ENCODE measurements at places on chromosomes 2 and 18.
A peak's percentile ranks its signal among the peaks of the same experiment; 100 is the strongest.

GRCh38 chr2:168997794-168998193, 33.3 kb downstream of the ABCB11 start:
- no peak for DNase-seq

- DNase-seq = no peak
Measured at GRCh38 chr18:66566616-66567015, 37.3 kb downstream of the CDH19 start.

GRCh38 chr2:68176657-68177056, 19.0 kb downstream of the PNO1 start:
- no peak for DNase-seq

- no peak for DNase-seq
Measured at GRCh38 chr2:97741251-97741650, 27.9 kb downstream of the ZAP70 start.

GRCh38 chr2:237354892-237355291, 59.1 kb downstream of the COL6A3 start:
- DNase-seq = no peak

- DNase-seq = no peak
Measured at GRCh38 chr2:159064446-159065301, 96.2 kb downstream of the TANC1 start.

DNA sequence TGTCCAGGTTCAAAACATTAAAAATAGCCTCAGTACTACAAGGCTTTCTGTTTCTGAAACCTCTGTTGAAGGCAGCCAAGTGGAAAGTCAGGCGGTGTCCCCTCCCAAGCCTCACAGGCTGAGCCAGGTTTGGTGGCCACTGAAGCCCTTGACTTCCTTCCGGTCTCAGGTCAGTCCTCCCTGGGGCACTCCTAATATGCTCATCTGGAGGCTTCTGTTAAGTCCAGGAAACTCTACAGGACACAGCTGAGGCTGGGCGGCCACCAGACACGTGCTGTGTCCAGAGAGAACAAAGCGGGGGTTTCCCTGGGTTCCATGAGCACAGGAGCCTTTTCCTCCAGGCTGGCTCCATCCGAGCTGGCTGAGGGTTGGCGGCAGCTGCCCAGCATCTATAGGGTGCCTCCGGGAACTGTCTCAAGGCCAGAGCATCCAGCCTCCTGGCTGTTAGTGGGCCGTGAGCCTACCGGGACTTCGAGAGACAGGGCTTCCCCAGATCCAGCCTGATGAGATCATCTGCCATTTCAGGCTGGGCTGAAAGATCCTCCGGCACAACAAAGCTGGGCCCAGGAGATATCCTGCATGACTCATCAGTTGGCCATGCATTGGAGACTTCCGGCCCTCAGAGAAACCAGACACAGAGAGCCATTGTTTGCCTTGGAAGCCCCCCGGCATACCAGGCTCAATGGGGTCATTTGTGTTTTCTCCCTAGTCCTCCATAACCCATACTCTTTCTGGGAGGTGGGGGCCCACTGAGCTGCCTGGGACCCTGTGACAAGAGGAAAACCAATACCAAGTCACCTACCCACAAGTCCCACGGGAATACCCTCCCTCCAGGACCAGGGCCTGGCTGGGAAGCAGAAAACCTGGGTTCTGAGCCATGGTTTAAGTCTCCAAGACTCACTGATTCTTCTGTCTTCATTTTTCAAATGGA, 71.7 kb downstream of the HS1BP3 start:
- no peak for DNase-seq

GRCh38 chr18:6741232-6741663, 11.7 kb downstream of the ARHGAP28 start:
- no peak for DNase-seq

GRCh38 chr18:75783566-75784281, 356.2 kb upstream of the SMIM21 start:
- DNase-seq = no peak

DNA sequence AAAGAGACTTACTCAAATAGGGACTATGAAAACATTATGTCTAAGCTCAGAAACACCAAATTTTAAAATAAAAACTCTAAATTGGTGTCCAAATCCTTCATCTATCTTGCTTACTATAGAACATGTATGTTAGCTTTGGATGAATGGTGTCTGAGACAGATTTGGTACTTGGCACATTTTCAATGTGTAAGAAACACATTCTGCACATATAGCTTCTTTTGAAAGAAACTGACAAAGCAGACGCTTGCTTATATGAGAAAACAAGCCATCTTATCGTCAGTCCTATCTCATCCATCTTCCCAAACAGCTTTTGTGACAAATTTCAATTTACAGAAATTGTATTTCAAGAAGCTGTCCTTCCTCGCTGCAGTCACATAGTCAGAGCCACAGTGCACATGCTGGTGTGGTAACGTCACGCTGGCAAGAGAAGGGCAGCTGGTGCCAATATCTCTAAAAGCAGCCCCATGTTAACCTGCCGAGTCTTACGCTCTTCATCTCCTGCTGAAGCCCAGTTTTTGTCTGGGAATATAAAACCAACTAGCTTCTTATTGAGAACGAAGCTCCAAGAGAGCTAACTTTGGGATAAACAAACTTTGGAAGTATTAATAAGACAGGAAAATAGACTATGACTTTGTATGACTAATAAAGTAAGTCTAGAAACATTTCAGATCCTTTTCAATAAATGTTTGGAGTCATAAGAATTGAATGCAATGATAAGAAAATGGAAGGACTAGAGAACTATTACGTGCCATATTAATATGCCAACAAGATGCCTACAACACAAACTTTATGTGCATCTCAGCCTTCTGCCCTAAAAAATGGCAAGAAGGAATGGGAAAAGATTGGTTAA, 74.9 kb upstream of the TFCP2L1 start:
- no peak for DNase-seq

- no peak for DNase-seq
Measured at GRCh38 chr2:98478907-98479306, 34.2 kb downstream of the INPP4A start.

- no peak for DNase-seq
Measured at GRCh38 chr2:150063432-150063889, 424.0 kb downstream of the RND3 start.

- no peak for DNase-seq
Measured at GRCh38 chr2:239365782-239366435, 34.9 kb downstream of the HDAC4 start.

- DNase-seq = no peak
Measured at GRCh38 chr2:50895041-50895440, 136.9 kb downstream of the NRXN1 start.

DNA sequence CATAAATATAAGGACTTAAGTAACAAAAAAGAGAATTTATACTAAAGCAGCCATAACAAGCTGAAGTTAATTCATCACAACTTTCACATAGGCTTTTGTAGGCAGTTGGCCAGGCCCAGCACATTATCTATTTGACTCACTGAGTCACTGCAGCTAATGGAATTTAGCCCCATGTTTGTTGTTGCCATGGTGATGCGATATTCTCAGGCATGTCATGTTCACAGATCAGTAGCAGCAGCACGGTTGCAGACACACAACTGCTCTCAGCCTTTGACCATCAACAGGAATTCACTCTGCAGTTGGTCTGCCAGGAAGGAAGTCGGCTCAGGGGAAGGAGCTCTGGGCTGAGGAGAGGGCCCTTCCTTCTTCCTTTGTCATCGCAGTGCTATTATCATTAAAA, 639.8 kb downstream of the TMEM182 start:
- no peak for DNase-seq

- no peak for DNase-seq
Measured at GRCh38 chr18:35296060-35296459, 6.0 kb upstream of the ZSCAN30 start.

GRCh38 chr18:75739682-75740081, 312.2 kb upstream of the SMIM21 start:
- DNase-seq = no peak

DNA sequence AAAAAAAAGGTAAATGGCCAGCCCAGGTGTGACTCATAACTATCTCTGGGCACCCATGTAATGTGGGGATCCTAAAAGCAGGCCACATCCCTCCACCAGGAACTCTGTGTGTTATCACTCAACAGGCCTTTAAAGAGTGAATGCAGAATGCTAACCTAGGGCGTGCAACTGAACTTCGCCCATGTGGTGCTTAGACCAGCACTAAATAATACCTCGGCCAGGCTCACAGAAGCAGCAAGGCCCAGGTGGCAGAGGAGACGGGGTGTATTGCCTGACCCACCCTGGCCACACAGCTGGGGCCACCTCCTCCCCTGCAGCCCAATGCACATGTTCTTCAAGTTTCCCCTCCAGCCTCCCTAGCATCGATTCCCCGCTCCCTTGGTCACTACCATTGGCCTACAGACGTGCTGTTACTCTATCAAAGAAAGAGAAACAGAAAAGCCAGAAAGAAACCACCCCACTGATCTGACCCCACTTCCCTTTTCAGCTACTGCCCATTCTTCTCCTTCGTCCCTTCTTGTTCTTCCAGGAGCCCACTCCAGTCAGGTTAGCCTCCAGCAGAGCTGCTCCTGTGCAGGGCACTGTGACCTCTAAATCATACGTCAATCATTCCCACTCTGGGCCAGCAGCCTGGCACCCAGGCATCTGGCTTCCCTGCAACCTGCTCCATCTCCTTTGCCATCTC, 22.0 kb downstream of the FAM178B start:
- DNase-seq = no peak

- DNase-seq = no peak
Measured at GRCh38 chr18:58032233-58032632, 11.8 kb upstream of the NEDD4L start.

- DNase-seq = peak; percentile 56
Measured at GRCh38 chr2:57497489-57498096, 549.0 kb upstream of the VRK2 start.

DNA sequence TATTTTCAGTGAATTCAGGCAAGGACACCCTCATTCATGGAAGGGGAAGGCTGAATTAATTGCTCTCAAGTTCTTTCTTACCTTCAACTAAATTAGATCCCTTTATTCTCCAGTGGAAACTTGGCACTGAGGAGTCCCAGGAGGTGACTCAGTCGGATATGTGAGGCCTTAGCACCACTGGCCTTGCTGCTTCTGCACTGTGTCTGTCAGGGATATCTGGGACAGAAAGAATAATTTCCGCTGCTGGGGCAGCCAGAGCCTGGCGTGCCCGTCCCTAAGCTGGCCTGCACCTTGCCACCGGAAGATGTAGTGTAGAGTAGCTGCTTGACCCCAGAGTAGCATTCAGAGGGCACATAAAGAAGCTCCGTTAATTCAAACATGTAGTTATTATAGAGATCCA, 53.4 kb downstream of the LIMS1 start:
- no peak for DNase-seq

DNA sequence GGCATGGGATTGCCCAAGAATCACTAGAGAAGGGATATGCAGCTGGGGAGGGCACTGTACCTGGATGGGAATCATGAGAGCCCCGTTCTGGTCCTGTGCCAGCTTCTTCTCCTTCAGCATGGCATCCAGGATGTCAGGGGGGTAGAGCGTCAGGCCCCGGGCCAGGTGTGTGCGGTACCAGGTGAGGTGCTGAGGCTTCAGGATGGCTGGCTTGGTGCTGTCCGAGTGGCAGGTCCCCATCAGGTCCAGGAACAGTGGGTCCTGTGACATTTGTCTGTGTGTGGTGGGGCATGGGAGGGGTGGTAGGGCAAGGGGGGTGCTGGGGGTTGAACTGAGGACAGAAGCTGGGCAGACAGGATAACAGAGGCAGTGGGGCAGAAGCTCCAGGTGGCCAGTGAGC, 13.2 kb downstream of the CFAP65 start:
- no peak for DNase-seq

DNA sequence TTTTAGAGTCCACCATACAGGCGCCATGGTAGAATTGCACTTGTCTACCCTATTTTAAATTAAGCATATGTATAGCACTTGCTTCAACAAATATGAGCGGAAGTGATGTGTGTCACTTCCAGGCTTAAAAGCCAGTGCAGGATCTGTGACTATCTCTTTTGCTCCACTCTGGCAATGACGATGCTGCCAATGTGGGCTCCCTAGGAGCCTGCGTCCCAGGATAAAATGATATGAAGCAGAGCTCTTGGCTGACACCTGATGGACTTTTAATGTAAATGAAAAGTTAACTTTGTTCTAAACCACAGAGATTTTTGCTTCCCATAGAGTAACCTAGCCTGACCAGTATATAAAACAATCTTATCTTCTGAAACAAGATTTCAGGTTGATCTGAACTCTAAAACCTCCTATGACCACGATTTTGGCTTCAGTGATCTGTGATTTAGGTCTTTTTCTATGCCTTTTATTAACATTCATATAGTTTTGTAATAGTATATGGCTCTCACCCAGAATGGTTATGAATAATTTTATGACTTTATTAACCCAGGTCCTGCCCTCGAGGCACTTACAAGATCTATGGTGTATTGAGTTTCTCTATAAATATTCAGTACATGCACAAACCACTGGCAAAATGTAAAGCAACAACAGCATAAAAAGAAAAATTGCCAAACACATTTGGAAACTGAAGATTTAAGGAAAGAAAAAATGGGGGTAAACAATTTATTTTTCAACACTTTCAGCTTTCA, 422.5 kb upstream of the PIK3C3 start:
- no peak for DNase-seq

DNA sequence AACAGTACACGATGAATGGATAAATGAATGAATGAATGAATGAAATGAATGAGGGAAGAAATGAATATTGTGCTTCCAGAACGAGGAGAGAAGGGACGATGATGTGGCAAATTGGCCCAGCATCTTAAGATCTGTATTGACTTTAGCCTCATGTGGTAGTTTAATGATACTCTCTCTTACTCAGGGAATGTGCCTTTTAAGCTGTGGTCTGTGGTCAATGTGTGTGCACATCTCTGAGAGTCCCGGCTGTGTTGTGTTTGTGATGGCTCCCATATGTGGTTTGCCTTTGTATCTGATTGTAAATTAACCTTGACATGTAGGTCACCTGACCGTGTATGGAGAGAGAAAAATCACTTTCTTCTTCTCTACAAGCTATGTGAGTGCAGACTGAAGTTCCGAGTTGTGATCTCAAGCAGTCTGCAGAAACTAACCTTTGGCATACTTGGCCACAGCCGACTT, 91.2 kb downstream of the NEDD4L start:
- DNase-seq = no peak

DNA sequence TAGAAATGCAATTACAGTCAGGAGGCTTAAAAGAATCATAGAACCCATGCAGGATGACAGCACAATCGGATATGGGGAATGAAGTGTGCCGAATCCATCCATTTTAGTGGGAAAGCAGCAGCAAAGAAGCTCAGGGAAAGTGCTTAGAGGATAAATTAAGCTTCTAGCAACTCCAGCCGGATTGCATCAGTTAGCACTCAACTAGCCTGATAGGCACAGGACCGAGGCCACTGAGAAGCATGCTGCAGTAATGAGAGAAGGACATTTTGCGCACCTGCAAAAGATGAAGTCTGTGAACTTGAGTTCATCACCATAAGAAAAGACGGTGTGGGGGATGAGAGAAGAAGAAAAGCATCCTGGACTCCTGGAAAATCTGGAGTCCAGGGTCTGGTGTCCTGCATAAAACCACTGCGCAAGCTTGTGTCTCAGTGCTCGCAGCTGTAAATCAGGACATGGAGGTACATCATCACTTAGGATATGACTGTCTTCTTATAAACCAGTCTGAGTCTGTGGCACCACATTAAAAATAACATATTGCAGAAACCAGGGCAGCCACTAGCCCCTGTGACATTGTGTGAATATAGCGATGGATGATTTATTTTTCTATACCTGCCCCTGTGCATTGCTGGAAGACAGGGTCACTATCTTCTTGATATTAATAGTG, 665.5 kb upstream of the SOX11 start:
- DNase-seq = no peak

Data from NCI-H345 (cell line).